ENCODE measurements at places on chromosomes 5 and 9.

GRCh38 chr5:1799110-1799601 is 481 bp downstream of the MRPL36 start:
- peak; percentile 49 for DNase-seq

DNA sequence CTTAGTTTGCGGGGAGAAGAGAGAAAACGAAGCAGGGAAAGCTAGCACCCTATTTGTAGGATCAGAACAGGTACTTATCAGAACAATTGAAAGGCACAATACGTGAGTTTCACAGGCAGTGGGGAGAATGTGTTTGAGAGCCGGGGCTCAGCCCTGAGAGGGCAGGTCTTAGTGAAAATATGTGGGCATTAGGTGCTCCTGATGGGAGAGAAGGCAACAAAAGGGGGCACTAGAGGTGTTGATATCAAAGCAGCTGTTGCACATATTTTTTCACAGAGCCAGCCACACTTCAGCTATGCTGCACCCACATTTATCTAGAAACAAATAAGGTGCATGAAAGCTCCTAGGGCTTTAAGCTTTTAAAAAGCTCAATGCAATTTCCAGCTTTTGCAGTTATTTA is 99.7 kb upstream of the MAN2A1 start:
- no peak for DNase-seq

GRCh38 chr9:71306134-71306533 is 184.7 kb upstream of the TRPM3 start:
- DNase-seq: no peak

DNA sequence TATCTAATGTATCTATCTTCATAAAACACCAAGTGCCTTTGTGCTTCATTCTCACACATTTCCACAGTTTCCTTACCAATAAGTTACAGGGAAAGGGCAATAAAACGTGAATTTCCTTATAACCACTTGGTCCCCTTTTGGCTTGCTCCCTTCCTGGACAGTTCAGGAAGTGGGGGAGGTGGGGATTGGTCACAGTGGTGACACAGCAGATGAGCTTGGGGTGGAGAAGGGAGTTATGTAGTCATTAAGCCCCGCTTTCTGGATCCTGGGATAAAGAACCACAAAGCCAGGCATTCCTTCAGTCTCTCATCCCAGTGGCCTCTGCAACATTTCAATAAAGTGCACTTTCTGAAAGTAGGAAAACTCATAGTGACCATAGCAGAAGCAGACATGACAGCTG is 47.1 kb upstream of the FYB1 start:
- no peak for DNase-seq

- DNase-seq: no peak
Observed at GRCh38 chr9:94692601-94693000, 33.9 kb upstream of the AOPEP start.

DNA sequence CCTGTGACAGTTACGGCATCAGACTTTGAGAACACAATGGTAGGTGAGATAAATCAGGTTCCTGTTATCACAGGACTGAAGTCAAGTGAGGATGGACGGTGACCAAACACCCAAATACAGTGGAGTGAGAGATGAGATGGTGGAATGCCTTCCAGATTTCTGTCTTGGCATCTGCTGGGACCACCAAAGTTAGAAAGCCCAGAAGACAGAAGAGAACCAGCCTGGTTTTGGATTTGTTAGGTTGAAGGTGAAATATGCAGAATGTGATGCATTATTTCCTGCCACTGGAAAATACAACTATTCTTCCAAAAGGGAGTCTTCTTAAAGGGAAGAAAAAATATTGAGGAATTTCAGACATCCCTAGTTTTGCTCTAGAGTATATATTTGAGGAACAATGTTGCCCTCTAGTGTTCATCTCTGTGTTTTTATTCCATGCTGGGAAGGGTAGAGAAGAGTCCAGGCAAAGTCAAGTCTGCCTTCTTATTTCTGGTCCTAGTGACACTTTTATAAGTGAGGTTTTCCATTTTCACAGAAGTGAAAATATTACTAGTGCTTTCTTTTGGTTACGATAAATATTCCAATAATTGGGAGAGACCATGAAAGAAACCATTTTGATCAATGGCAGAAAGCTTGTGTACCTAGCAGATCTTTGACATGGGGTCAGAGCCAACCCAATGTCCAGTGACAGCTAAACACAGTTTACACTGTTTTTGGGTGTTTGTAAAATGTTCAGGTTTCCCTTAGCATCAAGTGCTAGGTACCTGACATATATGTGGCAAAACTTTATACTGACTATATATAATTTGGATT is 142.3 kb upstream of the ANKH start:
- no peak for DNase-seq

GRCh38 chr5:19099195-19099594 is 888.8 kb downstream of the CDH18 start:
- no peak for DNase-seq

- DNase-seq: no peak
Observed at GRCh38 chr5:34657274-34657921, 1.3 kb downstream of the RAI14 start.

GRCh38 chr9:89994988-89995613 is 390.3 kb downstream of the GADD45G start:
- DNase-seq: no peak

DNA sequence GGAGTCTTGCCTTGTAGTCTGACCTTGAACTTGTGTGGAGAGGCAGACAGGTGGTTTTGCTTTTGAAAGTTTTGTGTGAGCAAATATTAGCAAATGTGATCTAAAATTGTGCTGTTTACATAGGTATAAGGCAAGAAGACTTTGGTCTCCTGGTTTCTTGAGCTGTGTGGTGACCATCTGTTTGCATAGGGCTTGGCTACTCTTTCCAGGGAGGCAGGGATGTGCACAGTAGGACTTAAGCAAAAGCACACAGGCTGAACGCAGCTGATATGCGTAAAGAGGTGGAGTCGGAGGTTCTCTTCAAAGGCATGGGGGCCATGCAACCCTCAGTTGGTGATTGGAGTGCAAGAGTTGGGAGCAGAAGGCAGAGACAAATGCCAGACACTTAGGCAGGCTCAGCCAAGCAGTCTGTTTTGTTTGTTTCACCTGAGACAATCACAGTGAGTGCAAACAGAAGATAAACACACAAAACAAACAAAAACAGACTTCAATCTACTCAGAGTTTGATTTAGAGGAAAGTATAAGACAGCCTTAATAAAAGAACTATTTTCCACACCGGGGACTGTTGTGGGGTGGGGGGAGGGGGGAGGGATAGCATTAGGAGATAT is 744.2 kb downstream of the MTRR start:
- no peak for DNase-seq

- DNase-seq: no peak
Observed at GRCh38 chr5:133029416-133029815, 3.1 kb upstream of the ZCCHC10 start.

DNA sequence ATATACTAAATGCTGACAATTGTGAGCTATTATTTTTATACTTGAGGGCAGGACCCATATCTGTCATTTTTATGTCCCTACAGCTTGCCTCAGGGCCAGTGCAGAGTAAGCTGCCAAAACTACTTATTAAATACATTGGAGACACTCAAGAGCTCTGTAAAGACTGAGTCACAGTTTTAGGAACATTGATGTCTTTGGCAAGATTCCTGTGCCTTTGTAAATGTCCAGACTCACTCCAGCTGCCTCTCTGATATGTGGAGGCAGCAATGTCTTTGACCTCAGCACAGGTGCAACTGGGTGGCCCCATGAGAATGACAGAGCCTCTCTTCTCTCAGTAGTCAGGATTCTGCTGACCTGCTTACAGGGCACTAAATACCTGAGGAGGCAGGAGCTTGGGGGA is 363.2 kb downstream of the OSTF1 start:
- DNase-seq: no peak

DNA sequence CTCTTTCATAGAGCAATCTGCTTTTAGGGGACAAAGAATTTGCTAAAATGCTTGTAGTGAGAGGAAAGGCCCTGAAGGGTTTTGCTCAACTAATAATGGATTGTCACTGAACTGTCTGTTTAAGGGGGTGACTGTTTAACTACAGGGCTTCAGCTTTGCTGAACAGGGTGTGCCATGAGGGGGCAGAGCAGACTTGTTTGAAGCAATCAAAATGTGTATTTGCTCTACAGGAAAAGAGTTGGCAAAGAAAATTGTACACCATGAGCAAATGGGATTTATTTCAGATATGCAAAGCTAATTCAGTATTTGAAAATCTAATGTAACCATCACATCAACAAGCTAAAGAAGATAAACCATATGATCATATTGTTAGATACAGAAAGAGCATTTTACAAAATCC is 154.3 kb downstream of the GABRG2 start:
- DNase-seq: no peak

GRCh38 chr5:180470966-180471582 is 23.1 kb upstream of the CNOT6 start:
- peak; percentile 63 for DNase-seq

DNA sequence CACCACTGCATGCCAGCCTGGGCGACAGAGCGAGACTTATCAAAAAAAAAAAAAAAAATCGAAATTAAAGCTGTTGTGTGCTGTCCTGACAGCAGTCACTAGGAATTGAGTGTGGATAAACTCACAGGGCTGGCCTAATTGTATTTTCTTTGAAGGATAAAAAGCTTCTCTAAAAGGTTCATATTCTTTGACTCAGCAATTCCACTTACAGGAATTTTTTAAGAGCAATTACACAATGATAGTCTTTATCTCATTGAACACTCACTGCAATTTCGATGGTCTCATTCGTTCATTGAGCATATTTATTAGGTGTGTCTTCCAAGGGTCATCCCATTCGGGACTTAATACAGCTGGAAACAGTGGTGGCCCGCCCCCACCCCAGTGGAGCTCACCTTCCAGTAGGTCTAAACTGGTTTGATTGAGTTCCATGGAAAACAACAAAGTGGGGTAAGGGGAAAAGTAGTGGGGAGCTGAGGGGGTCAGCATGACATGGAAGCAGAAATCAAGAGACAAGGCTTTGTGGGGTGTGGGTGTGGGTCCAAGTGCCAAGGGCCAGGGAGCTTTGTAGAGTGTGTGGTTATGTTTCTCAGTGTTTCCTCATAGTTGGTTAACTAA is 6.7 kb downstream of the CDK9 start:
- DNase-seq: no peak

GRCh38 chr5:174229514-174230370 is 184.2 kb downstream of the NSG2 start:
- no peak for DNase-seq

- peak; percentile 51 for DNase-seq
Observed at GRCh38 chr5:146751781-146752401, 126.7 kb downstream of the PPP2R2B start.

GRCh38 chr9:69633716-69634115 is 38.5 kb downstream of the APBA1 start:
- no peak for DNase-seq

- no peak for DNase-seq
Observed at GRCh38 chr5:122697191-122697590, 77.7 kb upstream of the SNX2 start.

- no peak for DNase-seq
Observed at GRCh38 chr9:137680444-137681358, 61.9 kb downstream of the EHMT1 start.

GRCh38 chr9:131474711-131475110 is 28.0 kb upstream of the POMT1 start:
- no peak for DNase-seq

DNA sequence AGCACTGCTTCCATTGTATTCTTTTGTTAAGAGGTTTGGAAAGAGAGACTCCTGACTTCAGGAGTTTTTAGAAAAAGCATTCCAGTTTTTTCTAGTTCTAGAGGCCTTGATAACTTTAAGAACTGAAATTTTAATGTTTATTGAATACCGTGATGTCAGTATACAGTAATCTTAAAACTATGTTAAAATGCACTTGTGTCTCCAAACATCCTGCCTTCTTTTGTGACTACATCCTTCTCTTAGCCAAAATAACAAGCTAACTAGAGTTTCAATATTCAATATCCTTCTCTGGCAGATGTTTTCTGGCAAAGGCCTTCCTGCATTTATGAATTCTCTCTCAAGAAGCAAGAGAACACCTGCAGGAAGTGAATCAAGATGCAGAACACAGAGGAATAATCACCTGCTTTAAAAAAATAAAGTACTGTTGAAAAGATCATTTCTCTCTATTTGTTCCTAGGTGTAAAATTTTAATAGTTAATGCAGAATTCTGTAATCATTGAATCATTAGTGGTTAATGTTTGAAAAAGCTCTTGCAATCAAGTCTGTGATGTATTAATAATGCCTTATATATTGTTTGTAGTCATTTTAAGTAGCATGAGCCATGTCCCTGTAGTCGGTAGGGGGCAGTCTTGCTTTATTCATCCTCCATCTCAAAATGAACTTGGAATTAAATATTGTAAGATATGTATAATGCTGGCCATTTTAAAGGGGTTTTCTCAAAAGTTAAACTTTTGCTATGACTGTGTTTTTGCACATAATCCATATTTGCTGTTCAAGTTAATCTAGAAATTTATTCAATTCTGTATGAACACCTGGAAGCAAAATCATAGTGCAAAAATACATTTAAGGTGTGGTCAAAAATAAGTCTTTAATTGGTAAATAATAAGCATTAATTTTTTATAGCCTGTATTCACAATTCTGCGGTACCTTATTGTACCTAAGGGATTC is 43.1 kb downstream of the NDFIP1 start:
- DNase-seq: peak; percentile 48

DNA sequence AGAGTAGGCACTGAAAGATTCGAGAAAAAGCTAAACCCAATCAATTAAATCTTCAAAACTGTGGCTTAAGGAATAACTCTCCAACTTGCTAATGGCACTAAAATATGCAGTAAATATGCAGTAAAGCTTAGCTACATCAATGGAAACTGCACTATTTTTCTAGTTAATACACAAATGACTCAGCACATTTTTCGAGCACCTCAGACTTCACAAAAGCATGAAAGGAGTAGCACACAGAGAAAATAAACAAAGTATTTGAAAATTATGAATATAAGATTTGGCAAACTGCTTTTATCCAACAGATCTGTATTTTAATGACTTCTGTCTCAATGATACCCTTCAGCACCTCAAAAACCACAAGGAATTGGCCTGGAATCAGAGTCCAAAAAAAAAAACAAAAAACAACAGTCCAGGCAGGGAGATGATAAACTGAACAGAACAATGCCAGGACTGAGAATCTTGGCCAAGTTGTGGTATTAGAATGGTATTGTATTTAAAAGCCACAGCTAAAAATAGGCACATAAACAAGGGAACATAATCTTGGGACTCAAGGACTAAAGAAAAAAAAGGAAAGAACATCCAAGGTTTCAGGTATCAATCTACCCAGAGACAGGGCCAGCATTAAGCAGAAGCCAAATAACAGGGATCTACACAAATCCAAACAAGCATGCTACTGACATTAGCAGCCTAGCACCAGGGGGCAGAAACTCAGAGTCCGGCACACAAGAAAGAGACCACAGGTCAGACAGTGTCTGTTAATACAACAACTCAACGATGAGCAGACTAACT is 21.4 kb downstream of the TMEM245 start:
- no peak for DNase-seq

DNA sequence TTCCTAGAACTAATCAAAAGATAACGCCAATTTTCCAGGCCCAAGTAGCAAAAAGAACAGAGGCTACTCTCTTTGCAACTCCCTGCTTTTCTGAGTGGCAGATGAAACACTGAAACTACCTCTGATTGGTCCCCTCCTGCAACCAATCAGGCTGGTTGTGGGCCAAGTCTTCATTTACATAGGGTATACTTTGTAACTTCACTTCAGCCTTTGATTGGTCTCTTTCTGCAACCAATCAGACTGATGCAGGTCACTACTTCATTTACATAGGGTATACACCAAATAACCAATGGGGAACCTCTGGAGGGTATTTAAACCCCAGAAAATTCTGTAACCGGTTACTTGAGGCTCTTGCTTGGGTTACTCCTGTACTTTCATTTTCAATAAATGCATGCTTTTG is 289.6 kb downstream of the MED10 start:
- no peak for DNase-seq

GRCh38 chr9:6930827-6931226 is 173.1 kb downstream of the KDM4C start:
- no peak for DNase-seq
